Natural killer cell (primary cell): ENCODE measurements at places on chromosomes 6 and 20.

DNA sequence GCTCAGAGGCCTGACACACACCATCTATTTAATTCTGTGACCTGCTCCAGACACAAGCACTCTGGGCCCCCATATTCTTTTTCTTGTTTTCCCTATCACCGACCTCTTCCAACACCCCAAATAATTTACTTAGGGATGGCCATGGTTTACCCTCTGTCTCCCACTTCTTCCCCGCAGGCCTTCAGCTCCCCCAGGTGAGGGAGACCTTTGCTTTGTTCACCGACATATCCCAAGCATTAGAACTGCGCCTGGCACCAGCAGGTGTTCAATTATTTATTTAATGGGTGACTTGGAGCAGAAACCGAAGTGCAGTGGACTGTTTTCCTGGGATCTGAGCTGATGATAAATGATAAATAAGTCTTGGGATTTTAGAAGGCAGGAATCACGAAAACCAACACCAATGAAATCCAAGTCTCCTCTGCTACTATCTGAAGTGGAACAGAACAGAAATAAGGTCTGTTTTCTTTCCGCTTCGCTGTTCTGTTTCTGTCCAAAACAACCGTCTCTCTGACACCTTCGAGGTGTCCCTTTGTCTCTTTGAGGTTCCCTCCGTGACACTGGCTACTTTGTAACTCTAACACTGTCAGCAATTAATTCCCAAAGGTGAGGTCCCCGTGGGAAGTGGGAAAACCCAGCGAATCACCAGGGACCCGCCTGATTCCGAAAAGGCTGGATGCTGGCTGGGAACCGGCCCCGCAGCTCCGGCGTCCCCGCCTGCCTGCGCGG is 1.1 kb upstream of the RIN2 start:
- no peak for DNase-seq

- no peak for DNase-seq
These were observed 6.1 kb downstream of the PTGIS start for GRCh38 chr20:49561806-49562205.

DNA sequence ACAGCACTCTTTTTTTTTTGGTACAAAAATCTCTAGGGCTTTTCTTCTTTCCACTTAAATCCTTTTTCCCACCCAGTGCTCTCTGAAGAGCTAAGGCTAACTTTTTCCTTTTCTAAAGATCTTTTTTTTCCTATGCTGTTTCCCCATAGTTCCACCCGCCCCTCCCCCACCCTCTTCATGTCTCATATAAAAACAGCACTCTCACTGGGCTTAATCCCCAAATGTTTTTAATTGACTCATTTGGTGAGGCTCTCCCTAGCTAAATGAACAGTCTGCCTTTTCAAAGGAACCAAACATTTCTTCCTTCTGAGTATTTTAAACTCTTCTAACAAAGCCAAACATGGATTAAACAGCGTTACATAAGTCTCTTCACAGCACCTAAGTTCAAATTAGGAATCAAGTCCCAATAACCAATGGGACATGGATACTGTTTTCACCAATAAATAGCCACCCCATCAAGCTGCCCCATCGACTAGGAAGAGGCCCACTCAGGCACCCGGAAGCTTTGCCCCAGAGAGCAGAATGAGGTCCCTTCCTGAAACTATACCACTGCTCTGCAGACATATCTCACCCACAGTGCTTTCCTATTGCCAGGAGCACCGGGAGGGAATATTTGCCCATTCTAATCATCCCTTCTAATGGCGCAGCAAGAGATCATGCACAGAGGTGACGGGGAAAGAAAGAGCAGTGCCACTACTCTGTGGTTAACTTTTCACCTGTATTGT is 63.7 kb downstream of the ATXN1 start:
- no peak for DNase-seq

DNA sequence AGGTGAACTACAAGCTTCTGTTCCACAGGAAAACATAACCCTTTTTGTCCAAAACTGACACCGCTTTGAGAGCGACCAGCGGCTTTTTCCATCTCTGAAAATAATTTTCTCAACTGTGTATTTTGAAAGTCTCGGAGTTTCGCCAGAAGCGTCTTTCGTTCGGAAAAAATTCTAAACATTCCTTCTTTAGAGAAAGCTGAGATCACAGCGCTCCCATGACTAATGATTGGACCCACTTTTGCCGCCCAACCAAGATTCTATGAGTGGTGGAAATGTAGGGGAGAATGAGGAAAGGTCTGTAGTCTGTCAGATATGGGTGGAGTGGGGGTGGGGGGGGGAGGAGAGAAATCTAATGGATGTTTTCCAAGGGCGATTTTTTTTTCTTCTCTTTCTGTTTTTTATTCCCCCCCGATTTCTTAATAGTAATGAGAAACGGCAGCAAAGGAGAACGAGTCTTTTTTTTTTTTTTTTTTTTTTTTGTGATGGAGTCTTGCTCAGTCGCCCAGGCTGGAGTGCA is 189.3 kb downstream of the TRIM27 start:
- no peak for DNase-seq

DNA sequence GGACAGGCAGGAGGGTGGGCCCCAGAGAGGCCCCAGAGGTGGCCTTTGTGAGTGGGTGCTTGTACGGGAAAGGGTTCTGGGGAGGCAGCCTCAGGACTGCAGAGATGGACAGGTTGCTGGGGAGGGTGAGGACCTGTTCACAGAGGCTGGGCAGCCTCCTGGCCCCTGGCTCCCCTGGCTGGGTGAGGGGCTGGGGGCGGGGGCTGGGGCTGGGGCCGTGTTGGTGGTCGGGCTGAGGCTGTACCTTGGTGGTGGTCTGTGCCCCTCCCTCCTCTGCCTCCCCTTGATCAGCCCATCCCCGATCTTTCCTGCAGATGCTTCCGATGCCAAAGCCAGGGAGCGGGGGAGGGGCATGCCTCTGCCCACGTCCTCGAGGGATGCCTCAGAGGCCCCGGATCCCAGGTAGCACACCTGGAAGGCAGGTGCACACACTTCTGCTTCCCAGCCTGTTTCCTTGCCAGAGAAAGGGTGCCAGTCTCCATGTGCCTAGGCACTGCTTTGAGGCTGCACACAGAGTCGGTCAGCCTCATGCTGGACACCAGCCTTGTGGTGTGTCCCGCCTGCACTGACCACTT is 4.8 kb downstream of the TCEA2 start:
- no peak for DNase-seq

- no peak for DNase-seq
These were observed 98.3 kb upstream of the SASH1 start for GRCh38 chr6:148244217-148244935.

- no peak for DNase-seq
These were observed 62.0 kb upstream of the HDDC2 start for GRCh38 chr6:125363824-125364165.

- no peak for DNase-seq
These were observed 16.3 kb downstream of the ZNF133 start for GRCh38 chr20:18304618-18305017.

GRCh38 chr20:58099291-58099935 is 129.0 kb downstream of the ANKRD60 start:
- DNase-seq: no peak

DNA sequence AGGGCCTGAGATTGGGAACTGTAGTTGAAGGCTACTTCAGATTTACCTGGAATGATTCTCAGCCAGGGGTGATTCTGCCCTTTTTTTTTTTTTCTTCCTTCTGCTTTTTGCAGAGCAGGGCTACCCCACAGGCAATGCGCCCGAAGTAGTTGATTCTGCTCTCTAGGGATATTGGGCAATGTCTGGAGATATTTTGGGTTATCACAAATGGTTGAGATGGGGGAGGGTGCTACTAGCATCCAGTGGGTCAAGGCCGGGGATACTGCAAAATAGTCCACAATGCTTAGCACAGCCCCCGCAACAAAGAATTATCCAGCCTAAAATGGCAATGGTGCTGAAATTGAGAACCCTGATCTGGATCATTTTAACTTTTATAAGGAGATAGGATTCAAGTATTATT is 71.2 kb upstream of the ZMYND8 start:
- no peak for DNase-seq

DNA sequence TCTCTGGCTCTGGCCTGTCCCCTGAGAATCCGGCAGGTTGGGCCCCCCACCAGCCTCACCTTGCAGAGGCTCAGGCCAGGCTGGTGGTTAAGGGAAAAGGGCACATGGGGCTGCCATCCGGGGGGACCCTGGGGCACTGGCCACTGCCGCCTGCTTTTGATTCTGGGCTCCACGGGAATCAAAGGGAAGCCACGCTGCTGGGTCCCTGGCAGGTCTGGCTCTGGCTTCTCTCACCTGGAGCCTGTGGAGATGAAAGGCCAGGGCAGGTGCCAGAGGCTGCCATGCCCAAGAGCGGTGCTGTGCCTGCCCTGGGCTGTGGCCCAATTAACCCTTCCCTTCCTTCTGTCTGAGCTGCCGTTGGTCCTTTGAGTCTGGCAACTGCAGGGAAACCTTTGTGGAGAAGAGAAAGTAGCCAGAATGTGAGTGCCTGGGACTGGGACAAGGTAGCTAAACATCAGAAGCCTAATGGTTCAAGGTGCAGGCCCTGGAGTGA is 9.4 kb upstream of the CDH22 start:
- no peak for DNase-seq

- DNase-seq: no peak
These were observed 18.1 kb downstream of the LEMD2 start for GRCh38 chr6:33770833-33771145.

GRCh38 chr20:18543216-18543615 is 24.0 kb upstream of the SMIM26 start:
- DNase-seq: no peak

- DNase-seq: no peak
These were observed 90.8 kb upstream of the FOXP4 start for GRCh38 chr6:41455410-41455809.

DNA sequence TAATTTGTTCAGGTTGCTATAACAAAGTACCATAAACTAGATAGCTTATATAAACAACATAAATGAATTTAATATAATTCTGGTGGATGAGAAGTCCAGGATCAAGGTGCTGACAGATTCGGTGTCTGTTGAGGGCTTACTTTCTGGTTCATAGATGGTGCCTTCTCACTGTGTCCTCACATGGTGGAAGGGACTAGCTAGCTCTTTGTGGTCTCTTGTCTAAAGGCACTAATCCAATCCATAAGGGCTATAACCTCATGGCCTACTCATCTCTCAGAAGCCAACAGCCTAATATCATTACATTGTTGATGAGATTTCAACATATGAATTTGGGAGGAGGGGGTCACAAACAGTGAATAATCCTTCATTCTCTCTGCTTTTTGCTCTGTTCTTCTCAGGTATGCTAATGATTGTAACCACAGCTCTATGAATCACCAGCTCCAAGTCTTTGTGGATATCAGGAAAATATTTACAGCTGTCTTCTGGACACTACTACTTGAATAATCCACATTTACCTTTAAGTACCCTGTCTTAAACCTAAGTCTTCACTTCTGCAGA is 122.3 kb downstream of the NKAIN2 start:
- no peak for DNase-seq

- no peak for DNase-seq
These were observed 1.6 kb downstream of the TMEM14A start for GRCh38 chr6:52672412-52673025.

DNA sequence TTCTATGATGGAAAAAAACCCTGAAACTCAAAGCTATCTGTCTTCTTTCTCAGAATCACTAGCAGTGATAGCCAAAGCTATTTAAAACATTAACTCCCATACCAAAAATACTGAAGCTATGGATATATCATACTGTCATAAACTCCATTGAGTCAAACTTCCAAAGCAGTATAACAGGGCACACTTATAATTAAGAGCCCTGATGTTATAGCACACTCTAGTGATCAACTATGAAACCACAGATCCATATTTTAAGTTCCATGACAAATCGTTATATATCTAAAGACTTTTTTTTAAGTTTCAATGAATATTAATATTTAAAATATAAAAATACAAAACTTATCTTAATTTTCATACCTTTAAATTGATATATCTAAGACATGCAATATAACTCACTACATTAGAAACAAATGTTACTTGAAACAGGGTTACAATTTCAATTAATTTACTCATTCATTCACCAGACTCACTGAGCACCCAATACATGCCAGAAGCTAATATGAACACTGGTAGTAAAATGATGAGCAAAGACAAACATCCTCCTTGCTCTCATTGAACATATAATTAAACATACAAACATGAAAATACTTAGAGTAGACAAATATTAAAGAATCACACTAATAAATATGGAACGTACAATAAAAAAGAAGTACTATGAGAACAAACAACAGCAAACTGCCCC is 69.3 kb downstream of the IBTK start:
- DNase-seq: no peak

- no peak for DNase-seq
These were observed 38.2 kb downstream of the PTPN1 start for GRCh38 chr20:50548396-50548795.

GRCh38 chr20:62616728-62617621 is 25.3 kb upstream of the SLCO4A1 start:
- peak; percentile 70 for DNase-seq

DNA sequence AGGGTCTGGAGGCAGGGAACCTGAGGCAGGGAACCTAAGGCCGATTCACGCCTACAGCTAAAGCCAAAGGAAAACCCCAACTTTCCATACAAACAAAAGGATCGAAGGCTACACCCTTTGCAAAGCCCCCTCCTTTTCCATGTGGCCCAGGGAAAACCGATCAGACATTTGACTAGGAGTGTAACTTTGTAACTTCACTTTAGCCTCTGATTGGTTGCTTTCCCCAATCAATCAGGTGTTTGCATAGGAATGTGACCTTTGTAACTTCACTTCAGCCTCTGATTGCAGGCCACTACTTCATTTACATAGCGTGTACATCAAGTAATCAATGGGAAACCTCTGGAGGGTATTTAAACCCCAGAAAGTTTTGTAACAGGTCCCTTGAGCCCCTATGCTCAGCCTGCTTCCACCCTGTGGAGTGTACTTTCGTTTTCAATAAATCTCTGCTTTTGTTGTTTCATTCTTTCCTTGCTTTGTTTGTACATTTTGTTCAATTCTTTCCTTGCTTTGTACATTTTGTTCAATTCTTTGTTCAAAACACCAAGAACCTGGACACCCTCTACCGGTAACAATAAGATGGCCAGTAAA is 43.3 kb downstream of the CHD6 start:
- DNase-seq: no peak

GRCh38 chr20:840858-841567 is 7.5 kb downstream of the FAM110A start:
- no peak for DNase-seq

DNA sequence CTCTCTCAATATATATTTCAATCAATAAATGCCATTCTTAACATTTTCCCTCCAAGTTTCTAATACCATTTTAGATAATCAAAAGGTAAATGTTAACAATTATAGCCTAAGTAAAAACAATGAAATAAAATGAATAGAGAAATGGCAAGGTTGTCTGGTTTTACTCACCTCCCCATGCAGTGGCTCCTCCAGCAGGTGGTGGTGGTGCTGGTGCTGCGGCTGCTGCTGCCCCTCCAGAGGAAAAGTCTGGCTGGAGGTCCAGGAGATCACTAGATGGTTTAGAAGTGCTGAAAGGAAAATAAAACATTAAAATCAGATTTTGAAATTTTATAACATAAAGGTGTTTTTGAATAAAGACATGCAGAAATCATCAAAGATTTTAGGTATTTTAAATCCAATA is 93.2 kb downstream of the PRSS35 start:
- no peak for DNase-seq

GRCh38 chr6:147078106-147078505 is 126.1 kb upstream of the STXBP5 start:
- DNase-seq: no peak
